Fibroblast of lung (primary cell): ENCODE measurements at places on chromosomes 4 and X.

GRCh38 chr4:61086979-61087378 is 113.1 kb upstream of the ADGRL3 start:
- no peak overlapping the region for H3K4me3 ChIP-seq
- H3K36me3 ChIP-seq = no peaks in the 10 kb centered on the region
- H3K4me1 ChIP-seq = no peaks in the 10 kb centered on the region
- no peak for DNase-seq
- H3K27ac ChIP-seq = no peak overlapping the region

GRCh38 chr4:163562496-163562895 is 68.0 kb downstream of the TMA16 start:
- H3K27ac ChIP-seq = no peak overlapping the region
- no peaks in the 10 kb centered on the region for H3K27me3 ChIP-seq

DNA sequence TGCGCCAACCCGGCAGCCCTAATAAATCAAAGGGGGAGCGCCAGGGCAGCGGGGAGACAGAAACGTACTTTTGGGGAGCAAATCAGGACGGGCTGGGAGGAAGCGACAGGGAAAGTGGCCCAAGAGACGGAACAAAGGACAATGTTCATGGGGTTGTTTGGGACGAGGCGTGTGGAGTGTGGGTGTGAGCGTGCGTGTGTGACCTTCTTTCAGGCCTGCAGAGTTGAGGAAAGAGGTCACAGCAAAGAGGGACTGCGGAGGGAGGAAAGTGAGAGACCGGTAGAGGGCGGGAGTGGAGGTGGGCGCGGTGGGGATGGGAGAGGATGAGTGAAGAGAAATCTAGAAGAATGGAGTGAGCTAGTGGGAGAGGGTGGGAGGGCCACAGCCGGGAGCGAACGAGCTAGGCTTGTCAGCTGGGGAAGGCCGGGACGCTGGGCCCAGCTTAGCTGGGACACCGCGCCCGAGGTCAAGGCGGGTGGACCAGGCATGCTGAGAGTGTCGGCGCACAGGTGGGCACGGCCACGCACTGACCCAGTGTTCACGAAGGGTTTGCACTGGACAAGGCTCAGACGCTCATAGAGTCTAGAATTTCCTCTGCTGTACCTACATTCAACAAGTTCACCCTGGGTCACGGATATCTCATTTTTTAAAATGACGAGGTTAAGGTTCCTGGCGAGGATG is 14.7 kb upstream of the PITX2 start:
- H3K27ac ChIP-seq = no peak overlapping the region
- peaks cover 85% of the 10 kb centered on the region for H3K27me3 ChIP-seq
- H3K4me1 ChIP-seq = no peaks in the 10 kb centered on the region

- H3K36me3 ChIP-seq = no peaks in the 10 kb centered on the region
- no peak overlapping the region for H3K4me3 ChIP-seq
These were observed 539.3 kb upstream of the ATOH1 start for GRCh38 chr4:93289241-93289640.

DNA sequence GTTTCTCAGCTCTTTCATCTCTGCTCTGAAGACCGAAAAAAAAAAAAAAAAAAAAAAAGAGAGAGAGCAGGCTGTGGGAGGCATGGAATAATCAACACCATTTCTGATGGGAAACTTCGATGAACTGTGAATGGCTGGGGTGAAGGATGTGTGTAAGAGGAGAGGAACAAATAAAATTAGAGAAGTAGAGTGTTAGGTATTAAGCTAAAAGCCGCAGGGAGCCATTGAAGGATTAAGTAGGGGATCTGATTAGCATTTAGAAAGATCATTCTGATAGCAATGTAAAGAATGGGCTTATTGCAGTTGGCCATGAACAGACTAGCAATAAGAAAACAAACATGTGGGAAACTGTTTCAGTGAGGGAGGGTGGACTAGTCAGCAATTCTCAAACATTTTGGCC is 33.6 kb upstream of the JADE1 start:
- no peak for DNase-seq
- no peaks in the 10 kb centered on the region for H3K27me3 ChIP-seq
- no peak overlapping the region for H3K4me3 ChIP-seq
- H3K4me1 ChIP-seq = peaks cover 8% of the 10 kb centered on the region

DNA sequence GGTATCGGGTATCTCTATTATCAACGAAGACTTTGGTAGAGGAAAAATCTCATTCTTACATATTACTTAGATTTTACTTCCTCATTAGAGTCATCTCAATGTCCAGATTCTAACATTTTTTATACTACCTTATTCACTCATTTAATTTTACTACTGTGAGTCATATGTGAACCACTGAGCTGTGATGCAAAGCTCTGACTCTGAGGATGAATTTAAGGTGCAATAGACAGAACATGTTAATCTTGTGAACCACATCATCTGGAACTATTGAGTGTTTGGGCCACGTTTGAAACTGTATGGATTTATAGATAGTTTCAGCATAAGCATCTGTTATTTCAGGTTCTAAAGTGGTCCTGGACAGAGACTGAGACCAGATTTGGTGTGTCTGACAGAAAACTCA is 78.4 kb downstream of the PWWP3B start:
- no peak for DNase-seq
- H3K27me3 ChIP-seq = no peaks in the 10 kb centered on the region
- H3K36me3 ChIP-seq = no peaks in the 10 kb centered on the region
- no peak overlapping the region for H3K27ac ChIP-seq
- H3K4me1 ChIP-seq = no peaks in the 10 kb centered on the region

GRCh38 chr4:3875466-3875865 is 109.3 kb downstream of the ADRA2C start:
- DNase-seq = no peak
- H3K36me3 ChIP-seq = no peaks in the 10 kb centered on the region
- H3K4me1 ChIP-seq = no peaks in the 10 kb centered on the region
- peaks cover 32% of the 10 kb centered on the region for H3K27me3 ChIP-seq

GRCh38 chr4:152247271-152247975 is 288.5 kb downstream of the FBXW7 start:
- no peak for DNase-seq
- no peak overlapping the region for H3K4me3 ChIP-seq
- no peaks in the 10 kb centered on the region for H3K4me1 ChIP-seq

- no peak for DNase-seq
- H3K36me3 ChIP-seq = no peaks in the 10 kb centered on the region
- H3K4me1 ChIP-seq = no peaks in the 10 kb centered on the region
- H3K27me3 ChIP-seq = no peaks in the 10 kb centered on the region
- no peak overlapping the region for H3K27ac ChIP-seq
- no peak overlapping the region for H3K4me3 ChIP-seq
These were observed 14.6 kb upstream of the MED28 start for GRCh38 chr4:17599826-17600225.
